Aorta (tissue), 5 donors: ENCODE measurements at places on chromosomes 3 and 15.

DNA sequence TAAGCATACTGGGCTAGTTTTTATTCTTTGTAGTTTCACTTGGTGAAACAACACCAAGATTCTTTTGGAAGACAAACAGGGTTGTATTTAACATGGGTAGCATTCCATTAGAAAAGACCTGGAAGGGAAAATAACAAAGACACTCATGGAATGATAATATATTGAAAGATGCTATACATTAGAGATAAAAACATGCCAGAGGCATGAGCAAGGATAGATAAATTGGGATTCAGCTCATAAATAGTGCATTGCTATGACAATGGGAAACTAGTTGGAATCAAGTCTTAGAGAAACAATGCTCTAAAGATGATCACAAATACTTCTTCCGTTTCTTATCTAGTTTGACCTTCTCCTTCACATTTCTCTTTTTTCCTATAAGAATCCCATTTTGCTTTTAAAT is 677.4 kb downstream of the ZNF385D start:
- no peaks in the 10 kb centered on the region for H3K27me3 ChIP-seq
- H3K27ac ChIP-seq: no peak overlapping the region

- H3K36me3 ChIP-seq: no peaks in the 10 kb centered on the region
- no peak overlapping the region for H3K4me3 ChIP-seq
- DNase-seq: no peak
- H3K27me3 ChIP-seq: no peaks in the 10 kb centered on the region
Measured at GRCh38 chr3:15198686-15199085, 7.4 kb upstream of the CAPN7 start.

DNA sequence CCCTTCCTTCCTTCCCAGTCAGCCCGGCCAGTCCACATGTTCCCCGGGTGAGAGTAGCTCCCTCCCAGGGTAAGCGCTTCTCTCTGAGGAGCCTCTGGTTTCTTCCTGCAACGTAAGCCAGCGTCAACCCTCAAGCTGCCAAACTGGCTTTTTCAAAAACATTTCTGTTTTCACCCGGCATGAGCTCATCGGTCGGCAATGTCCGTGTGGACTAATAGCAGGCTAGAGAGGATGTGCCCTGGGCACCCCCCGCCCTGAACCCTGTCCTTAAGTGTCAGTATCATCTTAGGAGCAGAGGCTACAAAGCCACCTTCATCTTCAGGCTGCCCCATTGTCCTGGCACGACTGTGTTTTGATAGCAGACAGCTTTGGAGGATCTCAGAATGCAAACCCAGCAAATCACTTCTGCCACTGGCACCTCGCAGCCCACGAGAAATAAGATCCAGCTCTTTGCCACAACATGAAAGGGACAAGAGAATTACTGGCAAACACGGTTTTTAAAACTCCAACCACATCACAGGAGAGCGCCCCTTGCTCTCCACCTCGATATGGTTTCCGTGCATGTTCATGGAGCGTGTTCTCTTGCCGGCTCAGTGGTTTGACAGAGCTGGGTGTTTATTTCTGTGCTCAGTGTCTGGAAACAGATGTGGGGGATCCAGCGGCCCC is 9.9 kb downstream of the ALDH1A3 start:
- H3K27ac ChIP-seq: no peak overlapping the region
- H3K36me3 ChIP-seq: no peaks in the 10 kb centered on the region
- peak; percentile 85 for DNase-seq
- H3K4me3 ChIP-seq: no peak overlapping the region
- H3K4me1 ChIP-seq: no peaks in the 10 kb centered on the region
- H3K27me3 ChIP-seq: no peaks in the 10 kb centered on the region

- H3K27me3 ChIP-seq: no peaks in the 10 kb centered on the region
- H3K27ac ChIP-seq: no peak overlapping the region
- no peaks in the 10 kb centered on the region for H3K36me3 ChIP-seq
Measured at GRCh38 chr3:37308247-37308646, 133.9 kb upstream of the LRRFIP2 start.

GRCh38 chr3:162353414-162353813 is 856.8 kb downstream of the OTOL1 start:
- no peak overlapping the region for H3K27ac ChIP-seq
- no peaks in the 10 kb centered on the region for H3K4me1 ChIP-seq
- H3K36me3 ChIP-seq: no peaks in the 10 kb centered on the region
- no peak overlapping the region for H3K4me3 ChIP-seq
- DNase-seq: no peak

DNA sequence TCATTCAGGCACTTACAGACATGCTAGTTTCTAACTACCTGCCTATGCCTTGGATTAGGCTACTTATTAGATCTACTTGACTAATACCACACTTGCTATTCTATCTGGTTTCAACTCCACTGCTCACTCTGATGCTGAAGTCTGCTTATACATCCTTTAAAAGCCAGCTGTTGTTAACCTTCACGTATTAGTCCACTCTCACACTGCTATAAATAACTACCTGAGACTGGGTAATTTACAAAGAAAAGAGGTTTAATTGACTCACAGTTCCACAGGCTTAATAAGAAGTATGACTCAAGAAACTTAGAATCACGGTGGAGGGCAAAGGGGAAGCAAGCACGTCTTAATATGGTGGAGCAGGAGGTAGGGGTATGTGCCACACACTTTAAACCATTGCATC is 47.7 kb upstream of the ANKRD28 start:
- no peaks in the 10 kb centered on the region for H3K36me3 ChIP-seq
- DNase-seq: no peak
- no peaks in the 10 kb centered on the region for H3K27me3 ChIP-seq
- H3K4me1 ChIP-seq: no peaks in the 10 kb centered on the region
